Glomerular endothelial cell (primary cell): ENCODE measurements at places on chromosomes 3 and 15. TPM values are rescaled to one million over a fixed set of nuclear protein-coding genes. Genes with fewer than 3 reads are reported as not detected.

- no peak for DNase-seq
These were observed 13.3 kb upstream of the TM4SF1 start for GRCh38 chr3:149390772-149391212.

- DNase-seq: no peak
These were observed 37.4 kb upstream of the AZI2 start for GRCh38 chr3:28386049-28386448.

DNA sequence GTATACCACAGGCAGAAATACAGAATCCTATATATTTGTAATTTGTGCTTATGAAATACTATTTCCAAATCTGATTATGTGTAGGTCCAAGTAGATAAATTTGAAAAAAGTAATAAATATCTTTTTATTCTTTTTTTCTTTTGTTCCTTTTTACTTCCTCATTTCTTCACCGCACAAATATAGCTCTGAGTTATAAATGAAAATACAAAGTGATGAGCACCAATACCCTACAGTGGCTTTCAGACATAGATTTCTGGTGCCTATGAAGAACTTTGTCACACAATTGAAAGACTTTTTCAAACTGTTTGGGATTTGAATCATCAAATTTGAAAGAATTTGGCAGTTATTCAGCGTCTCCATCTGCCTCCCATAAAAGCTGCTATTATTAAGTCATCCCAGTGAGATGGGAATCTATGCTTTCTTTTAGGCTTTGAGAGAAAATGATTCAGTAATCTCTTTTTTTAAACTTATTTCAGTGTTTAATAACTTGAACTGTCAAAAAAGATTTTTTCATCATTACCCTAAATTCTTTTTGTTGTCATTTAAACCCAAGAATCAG lies 363.6 kb upstream of the GOLIM4 start:
- DNase-seq: no peak

Gene SERF2
- 1,411 and 2,053 TPM in 2 replicates for total RNA-seq

GRCh38 chr3:122184591-122184929 lies 1.1 kb downstream of the CASR start:
- no peak for DNase-seq

DNA sequence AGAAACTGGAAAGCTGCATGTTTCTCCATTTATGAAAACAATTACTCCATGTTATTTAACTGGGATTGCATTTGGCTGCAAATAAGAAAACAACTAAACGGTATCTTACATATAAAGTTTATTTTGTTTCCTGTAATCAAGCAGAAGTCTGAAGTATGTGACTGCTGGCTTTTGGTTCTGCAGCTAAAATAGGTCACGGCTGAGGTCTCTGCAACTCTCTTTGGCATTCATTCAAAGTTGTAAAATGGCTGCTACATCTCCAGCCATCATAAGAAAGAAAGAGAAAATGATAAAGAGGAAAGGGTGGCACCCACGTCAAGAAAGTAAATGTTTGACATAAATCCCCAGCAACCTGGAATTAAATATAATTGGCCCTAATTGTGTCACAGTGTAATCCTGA lies 406.1 kb downstream of the TBC1D5 start:
- no peak for DNase-seq

DNA sequence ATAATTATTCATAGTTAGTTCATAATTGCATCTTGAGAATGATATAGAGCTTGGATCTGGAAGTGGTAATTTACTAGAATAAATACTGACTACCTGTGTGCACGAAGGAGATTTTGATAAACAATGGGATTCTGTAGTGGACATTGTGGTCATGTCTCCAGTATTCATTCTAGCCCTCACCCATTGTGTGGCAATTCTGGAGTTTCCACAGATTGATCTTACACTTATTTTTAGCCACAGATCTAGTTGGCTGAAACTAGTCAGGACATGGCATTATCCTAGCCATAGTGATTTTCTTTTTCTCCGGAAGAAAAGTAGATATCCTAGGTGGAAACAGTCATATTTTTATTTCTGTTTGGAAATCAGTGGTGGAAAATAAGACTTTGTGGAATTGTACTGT lies 833.1 kb downstream of the NAALADL2 start:
- no peak for DNase-seq

- DNase-seq: no peak
These were observed 15.5 kb upstream of the ZBED2 start for GRCh38 chr3:111610612-111611054.

- DNase-seq: no peak
These were observed 95.2 kb upstream of the IQSEC1 start for GRCh38 chr3:13168391-13168790.

- no peak for DNase-seq
These were observed 164.1 kb downstream of the ARRDC4 start for GRCh38 chr15:98124581-98124980.

Gene RHOV
- 0.10 and 0.23 TPM in 2 replicates for total RNA-seq

DNA sequence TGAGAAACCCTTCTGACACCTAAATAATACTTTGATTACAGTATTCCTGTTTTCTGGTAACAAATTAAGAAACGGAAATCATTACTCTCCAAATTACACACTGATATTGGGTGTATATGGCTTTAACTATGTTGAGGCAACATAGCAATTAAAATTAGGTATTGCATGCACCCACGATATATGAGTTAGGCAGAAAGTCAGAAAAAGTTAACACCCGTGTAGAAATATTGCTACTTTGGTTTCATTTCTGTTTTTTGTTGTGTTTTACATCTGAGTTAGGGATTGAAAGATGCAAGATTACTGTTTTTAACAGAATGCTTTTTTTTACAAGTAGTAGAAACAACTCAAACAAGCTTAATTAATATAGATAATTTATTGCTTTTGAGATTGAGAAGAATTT lies 327.8 kb downstream of the GBE1 start:
- no peak for DNase-seq

- DNase-seq: no peak
These were observed 683.6 kb upstream of the ROBO1 start for GRCh38 chr3:80451393-80451792.

Gene SLC2A2
- not detected in 2 replicates for total RNA-seq

GRCh38 chr3:122974764-122975162 lies 52.8 kb downstream of the SEMA5B start:
- DNase-seq: no peak

DNA sequence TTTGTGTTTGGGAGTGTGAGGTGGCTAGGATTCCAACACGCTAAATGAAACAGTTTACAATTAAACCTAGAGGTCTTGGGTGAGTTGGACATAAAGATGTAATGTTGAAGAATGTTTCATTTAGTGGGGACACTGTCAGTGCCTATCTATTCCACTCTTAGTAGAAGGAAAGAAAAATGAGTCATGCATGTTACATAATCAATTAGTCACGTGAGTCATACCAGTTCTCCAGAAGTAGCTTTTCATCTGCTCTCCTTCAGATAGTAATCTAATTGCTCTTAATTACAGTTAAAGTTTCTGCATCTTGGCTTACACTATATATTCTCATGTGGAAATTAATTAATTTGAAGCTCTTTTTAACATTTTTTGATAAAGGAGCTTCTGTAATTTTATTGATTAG lies 115.7 kb upstream of the P2RY1 start:
- DNase-seq: no peak

Gene DNAH12
- 0.12 and 0.92 TPM in 2 replicates for total RNA-seq

DNA sequence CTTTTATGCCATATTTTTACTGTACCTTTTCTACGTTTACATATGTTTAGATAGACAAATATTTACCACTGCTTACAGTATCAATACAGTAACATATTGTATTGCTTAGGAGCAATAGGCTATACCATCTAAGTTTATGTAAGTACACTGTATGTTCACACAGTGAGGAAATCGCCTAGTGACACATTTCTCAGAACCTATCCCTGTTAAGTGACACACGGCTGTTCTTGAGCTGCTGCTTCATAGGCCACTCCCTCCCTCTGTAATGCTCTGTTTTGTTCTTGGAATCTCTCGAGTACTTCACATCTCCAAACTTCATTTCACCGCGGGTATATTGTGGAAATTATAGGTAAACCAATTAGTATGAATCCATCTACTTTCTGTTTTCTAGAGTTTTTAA lies 13.4 kb upstream of the SELENOT start:
- DNase-seq: no peak

- DNase-seq: no peak
These were observed 265.0 kb downstream of the OPA1 start for GRCh38 chr3:193857996-193858395.

Gene AGBL1
- total RNA-seq: not detected in 2 replicates

DNA sequence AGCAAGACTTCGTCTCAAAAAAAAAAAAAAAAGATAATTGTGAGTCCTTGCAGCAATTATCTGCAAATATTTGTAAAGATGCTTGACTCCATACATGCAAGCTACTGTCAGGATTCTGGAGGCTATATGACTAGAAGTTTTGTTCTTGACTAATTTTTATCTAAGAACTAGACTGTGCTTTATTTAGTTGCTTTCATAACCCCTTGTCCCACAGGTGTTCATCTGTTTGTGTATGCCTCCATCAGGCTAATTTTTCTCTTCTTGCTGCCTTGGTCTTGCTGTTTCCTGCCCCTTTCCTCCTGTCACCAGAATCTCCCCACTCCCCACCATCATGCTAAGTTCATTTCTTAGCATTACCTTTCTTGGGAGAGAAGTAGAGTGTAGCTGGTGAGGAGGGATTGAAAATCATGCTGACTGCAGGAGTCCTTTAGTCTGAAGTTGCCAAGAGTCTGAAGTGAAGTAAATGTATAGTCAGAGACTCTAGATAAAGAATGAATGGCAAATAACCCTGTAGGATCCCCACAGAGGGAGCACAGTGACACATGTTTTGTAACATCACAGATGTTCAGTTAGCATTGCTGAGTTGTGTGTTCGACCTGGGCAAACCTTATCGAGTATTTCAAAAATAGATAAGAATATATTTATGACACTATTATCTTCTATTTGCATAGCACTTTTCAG lies 12.5 kb downstream of the ST3GAL6 start:
- no peak for DNase-seq

Gene SLC9C1
- not detected in 2 replicates for total RNA-seq

DNA sequence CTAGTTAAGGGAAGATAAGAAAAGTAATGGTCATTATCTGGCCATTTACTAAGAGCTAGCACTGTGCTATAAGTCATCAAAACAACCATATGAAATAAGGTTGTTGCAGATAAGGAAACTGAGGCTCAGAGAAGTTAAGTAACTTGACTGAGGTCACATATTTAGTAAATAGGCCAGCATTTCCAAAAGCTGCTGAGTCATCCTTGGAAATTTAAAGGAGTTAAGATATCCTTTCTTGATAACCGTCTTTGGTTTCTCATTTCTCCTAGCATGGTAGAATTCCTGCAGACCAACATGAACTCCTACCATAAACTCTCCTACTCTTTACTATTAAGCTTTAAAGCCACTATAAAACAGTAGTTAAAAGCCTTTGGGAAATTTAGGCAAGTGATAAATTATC lies 85.0 kb upstream of the PDZRN3 start:
- DNase-seq: no peak

GRCh38 chr3:161946443-161946960 lies 449.9 kb downstream of the OTOL1 start:
- no peak for DNase-seq

Gene HESX1
- 0.58 and 1.0 TPM in 2 replicates for total RNA-seq

Gene NEK11
- 2.3 and 6.7 TPM in 2 replicates for total RNA-seq

Gene TFRC
- total RNA-seq: 66.3 and 117 TPM in 2 replicates

DNA sequence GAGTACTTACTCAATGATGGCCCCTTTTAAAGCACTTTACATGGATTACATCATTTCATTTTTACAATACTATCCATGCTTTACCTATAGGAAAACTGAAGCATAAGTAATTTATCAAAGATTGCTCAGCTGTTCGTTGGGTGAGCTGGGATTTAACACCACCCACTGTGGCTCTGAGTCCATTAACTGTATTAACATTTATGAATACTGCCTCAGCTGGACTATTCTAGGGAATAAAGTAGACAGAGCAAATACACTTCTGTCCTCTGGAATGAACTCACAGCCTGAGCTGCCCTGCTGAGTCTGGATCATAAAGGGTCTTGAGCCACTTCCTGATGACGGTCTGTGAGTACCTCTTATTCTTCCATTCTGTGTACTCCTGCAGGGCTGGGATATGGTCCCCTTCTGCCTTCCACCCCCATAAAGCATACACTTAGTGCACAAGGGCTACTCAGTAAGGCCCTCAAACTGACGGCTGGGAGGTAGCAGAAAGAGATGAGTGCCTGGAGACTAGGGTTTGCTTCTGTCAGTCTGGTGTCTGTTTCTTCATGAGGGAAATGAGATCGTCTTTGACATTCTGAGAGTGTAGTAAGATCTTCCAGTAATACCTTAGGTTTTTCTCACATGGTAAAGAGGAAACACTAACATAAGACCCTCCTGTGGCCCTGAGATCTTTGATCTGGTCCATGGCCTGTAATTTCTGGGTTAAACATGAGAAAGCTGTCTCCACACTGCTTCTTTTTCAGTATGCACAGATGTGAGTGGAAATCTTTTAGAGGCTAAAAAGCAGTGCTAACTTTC lies 12.6 kb upstream of the ST6GAL1 start:
- no peak for DNase-seq

GRCh38 chr15:89907289-89907688 lies 5.5 kb downstream of the ARPIN start:
- DNase-seq: no peak

GRCh38 chr3:100465892-100466777 lies 26.3 kb upstream of the TMEM45A start:
- DNase-seq: no peak

- no peak for DNase-seq
These were observed 259.5 kb upstream of the GRM7 start for GRCh38 chr3:6601374-6601773.

Gene CPEB1
- total RNA-seq: not detected in 2 replicates

GRCh38 chr3:16607718-16608117 lies 2.5 kb upstream of the DAZL start:
- no peak for DNase-seq

DNA sequence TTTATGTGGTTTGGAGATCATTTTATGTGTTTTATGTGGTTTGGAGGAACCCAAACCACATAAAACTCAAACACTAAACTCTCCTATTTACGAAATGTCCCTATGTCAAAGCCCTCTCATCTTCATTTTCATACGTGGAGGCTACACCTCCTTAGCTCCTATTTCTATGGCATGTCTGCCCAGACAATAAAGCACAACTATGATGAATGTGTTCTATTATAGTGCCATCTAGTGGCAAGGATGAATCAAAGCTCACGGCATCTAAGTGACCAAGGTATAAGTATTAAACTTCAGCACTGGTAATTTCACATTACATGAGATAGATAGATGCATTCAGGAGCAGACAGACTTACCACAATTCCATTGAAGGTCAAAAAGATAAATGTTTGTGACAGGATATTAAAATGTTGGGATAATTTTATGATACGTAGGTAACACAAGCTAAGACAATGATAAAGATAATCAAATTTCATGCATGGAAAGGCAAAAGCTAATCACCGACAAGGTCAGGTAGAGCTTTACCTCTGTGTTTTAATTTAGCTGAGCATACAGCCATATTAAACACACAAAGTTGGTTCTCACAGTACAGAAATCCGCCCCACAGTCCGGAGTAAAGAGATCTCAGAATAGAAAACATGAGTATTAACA lies 130.6 kb upstream of the FHIT start:
- DNase-seq: peak; percentile 1

DNA sequence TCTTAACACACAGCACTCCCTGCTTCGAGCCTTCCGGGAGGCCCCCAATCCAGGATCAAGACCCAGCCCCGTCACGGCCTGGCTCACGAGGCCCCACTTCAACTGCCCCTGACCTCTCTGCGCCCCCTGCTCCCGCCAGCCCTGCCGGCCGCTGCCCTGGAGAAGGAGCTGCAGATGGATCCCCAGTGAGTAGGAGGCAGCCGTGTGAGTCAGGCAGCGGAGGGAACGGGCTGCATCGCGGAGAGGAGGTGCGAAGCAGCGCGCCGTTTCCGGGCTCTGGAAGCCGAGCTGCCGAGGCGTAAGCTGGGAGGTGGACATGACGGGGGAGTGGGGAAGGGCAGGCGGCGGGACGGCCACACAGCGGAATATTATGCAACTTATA lies 133.4 kb downstream of the TPRA1 start:
- DNase-seq: no peak
